Osteocyte (in vitro differentiated cells): ENCODE measurements at places on chromosomes 2 and 18.

DNA sequence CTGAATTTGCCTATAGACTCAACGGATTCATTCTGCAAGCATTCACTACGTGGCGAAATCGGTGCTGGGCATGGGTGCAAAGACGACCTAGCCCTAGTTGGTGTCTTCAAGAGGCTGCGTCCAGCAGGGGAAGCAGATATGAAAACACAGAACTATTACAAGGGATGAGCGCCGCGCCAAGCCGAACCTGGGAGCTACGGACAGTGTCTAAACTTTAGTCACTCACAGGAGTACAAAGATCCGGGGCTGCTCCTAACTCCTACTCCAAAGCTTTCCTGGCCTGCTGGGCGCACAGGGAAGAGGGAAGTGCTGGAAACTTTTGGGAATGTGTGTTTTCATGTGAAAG lies 732 bp upstream of the ANXA4 start:
- peaks cover 3% of the 10 kb centered on the region for H3K27me3 ChIP-seq
- H3K4me3 ChIP-seq: peak overlapping the region; percentile 89
- peaks cover 28% of the 10 kb centered on the region for H3K4me1 ChIP-seq
- DNase-seq: no peak

- H3K27ac ChIP-seq: no peak overlapping the region
- H3K36me3 ChIP-seq: no peaks in the 10 kb centered on the region
- H3K4me1 ChIP-seq: no peaks in the 10 kb centered on the region
- DNase-seq: no peak
- H3K4me3 ChIP-seq: no peak overlapping the region
These were observed 301.3 kb upstream of the SALL3 start for GRCh38 chr18:78678318-78678695.

DNA sequence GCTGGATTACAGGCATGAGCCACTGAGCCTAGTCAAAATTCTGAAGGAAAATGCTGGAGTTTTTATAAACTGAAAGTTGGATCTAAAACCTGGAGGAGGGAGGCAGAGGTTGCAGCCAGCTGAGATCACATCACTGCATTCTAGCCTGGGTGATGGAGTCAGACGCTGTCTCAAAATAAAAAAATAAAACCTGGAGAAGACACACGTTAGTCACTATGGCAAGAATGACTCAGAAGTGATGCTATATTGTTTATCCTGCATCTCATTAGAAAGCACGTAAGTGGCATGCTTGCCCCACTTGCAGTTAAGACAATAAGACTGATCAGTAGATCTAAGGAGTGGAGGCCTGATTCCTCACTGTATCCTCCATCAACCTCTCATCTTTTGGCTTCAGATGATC lies 106.6 kb upstream of the STON1 start:
- no peak overlapping the region for H3K27ac ChIP-seq
- DNase-seq: no peak
- peaks cover 5% of the 10 kb centered on the region for H3K4me1 ChIP-seq

DNA sequence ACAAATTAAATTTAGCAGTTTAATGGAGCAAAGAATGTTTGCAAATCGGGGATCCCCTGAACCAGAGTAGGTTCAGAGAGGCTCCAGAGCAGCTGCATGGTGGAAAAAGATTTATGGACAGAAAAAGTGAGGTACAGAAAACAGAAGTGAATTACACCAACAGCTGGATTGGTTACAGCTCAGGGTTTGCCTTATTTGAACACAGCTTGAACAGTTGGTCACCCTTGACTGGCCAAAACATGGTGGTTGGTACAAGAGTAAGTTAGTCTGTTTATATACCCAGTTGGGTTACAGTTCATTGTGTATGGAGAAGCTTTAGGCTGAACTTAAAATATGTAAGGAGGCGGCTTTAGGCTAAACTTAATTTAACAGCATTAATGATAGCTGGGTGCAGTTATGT lies 5.4 kb upstream of the CDCA7 start:
- H3K36me3 ChIP-seq: no peaks in the 10 kb centered on the region
- H3K27me3 ChIP-seq: peaks cover 8% of the 10 kb centered on the region
- peaks cover 4% of the 10 kb centered on the region for H3K4me1 ChIP-seq
- H3K27ac ChIP-seq: no peak overlapping the region
- H3K4me3 ChIP-seq: no peak overlapping the region

- no peaks in the 10 kb centered on the region for H3K36me3 ChIP-seq
- H3K27me3 ChIP-seq: no peaks in the 10 kb centered on the region
- no peak overlapping the region for H3K4me3 ChIP-seq
- no peak overlapping the region for H3K27ac ChIP-seq
- peaks cover 7% of the 10 kb centered on the region for H3K4me1 ChIP-seq
These were observed 124.7 kb downstream of the PPP1R1C start for GRCh38 chr2:182110347-182110746.
